ENCODE measurements at places on chromosomes 7 and 10. TPM values are rescaled to one million over a fixed set of nuclear protein-coding genes. Genes with fewer than 3 reads are reported as not detected.

The POLD2 gene
- total RNA-seq: 137 TPM

The NUTM2E gene
- 0.52 TPM for total RNA-seq

The RNF133 gene
- total RNA-seq: not detected

The NEUROD6 gene
- total RNA-seq: not detected

The ARMC3 gene
- total RNA-seq: 0.53 TPM

The RNLS gene
- total RNA-seq: 8.2 TPM

The NRP1 gene
- total RNA-seq: 91.9 TPM

The FBXO24 gene
- 0.14 TPM for total RNA-seq

The CUTC gene
- 35.8 TPM for total RNA-seq

The NPTX2 gene
- total RNA-seq: not detected

The PTF1A gene
- not detected for total RNA-seq

The EXOSC1 gene
- total RNA-seq: 58.8 TPM

The TES gene
- total RNA-seq: 54.0 TPM

The LRMDA gene
- 4.1 TPM for total RNA-seq

The SLC26A3 gene
- total RNA-seq: not detected

Measured in A549 treated with CpdA at 1 μM for 4 hours (cell line).